ENCODE measurements at places on chromosomes 13 and 19.

- no peaks in the 10 kb centered on the region for H3K36me3 ChIP-seq
- H3K4me1 ChIP-seq: no peaks in the 10 kb centered on the region
- H3K4me3 ChIP-seq: no peak overlapping the region
- H3K27me3 ChIP-seq: no peaks in the 10 kb centered on the region
- DNase-seq: no peak
These were observed 16.4 kb upstream of the ZNF14 start for GRCh38 chr19:19749117-19749907.

DNA sequence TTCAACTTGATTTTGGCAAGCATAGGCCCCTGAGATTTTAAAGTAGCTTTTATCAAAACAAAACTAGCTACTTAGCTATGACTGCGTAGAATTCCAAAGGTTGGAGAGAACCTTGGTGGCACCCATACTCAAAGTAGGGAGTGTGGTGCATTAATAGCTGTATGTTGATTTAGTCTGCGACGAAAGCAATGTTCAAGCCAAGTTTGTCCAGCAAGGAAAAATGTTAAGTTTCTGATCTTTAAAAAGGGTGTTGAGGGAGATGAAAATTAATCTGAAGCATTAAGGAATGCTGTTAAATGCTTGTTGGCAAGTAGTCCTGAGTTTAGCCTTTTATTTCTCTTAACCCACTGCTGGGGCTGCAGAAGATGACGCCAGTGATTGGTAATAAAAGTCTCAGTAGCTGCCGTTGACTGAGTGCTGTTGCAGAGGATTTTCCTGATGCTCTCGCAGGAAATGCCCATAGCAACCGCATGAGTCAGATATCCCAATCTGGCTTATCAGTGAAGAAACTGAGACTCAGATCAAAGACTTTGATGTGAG is 75.9 kb upstream of the RNF113B start:
- DNase-seq: no peak
- H3K27ac ChIP-seq: no peak overlapping the region
- H3K4me1 ChIP-seq: no peaks in the 10 kb centered on the region
- H3K36me3 ChIP-seq: no peaks in the 10 kb centered on the region

DNA sequence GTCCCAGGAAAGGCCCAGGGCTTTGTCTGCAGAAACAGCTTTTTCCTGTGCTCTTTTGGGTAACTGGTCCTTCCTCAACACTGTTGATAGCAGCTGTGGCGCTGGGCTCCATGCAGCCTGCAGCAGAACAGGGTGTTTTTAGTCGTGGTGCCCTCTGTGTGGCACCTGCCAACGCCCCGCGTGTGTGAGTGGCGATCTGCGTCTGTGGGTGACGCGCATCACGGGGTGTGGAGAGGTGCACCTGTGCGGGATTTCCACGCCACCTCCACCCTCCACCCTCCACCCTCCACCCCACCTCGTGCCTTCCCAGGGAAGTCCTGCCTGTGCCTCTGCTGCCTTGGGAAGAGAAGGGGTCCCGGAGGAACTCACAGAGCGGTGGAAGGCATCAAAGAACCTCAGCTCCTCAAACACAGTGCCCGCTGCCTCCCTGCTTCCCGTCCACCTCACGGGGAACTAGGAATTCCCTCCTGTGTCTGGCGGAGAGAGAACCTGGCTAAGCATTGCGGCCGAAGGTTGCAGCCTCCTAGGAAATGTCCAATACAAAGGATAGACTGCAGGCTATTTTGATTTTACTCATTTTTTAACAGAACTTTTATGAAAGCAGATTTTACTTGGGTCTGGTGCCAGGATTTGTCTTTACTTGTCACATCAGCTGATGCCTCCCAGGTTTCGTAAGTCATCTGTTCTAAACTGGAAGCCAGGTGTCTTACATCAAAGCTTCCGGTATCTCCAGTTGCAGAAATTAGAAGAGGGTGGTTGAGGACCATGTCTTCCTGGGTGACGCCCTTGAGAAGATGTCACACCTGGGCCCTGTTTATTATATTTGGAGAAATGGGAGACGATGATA is 84.0 kb downstream of the ATP11A start:
- H3K27ac ChIP-seq: no peak overlapping the region
- H3K36me3 ChIP-seq: no peaks in the 10 kb centered on the region
- H3K27me3 ChIP-seq: no peaks in the 10 kb centered on the region
- H3K4me3 ChIP-seq: no peak overlapping the region
- H3K4me1 ChIP-seq: peaks cover 9% of the 10 kb centered on the region

DNA sequence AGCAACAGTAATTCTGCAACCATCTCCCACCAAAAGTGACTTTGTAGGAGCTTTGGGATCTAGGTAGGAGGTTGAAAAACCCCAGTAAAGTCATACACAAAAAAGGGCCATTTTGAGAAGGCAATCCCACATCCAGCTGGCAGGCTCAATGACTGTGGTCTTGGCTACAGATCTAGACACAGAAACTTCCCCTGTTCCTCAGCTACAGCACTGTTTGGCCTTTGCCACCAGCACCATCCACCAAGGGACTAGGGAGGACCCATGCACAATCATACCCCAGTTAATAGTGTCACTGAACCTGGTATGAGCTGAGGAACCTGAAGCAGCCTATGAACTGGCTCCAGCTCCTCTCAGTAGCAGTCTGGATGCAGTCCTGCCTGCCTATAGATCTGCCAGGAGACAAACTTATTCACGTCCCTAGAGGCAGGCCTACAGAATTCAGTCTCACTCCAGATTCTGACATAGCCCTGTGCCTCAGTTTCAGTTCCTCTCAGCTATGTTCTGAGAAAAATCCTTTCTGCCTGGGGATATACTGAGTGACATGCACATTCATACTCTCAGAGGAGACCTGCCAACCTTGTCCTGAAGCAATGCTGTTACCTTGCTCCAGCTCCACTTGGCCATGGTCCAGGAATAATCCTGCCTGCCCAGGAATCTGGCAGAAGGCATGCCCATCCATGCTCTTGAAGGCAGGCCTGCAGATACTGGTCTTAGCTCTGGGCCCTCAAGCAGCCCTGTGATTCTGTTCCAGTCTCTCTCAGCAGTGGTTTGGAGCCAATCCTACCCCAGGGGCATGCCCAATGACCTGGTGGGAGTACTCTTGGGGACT is 2048.3 kb upstream of the PCDH20 start:
- no peak overlapping the region for H3K27ac ChIP-seq
- H3K36me3 ChIP-seq: no peaks in the 10 kb centered on the region
- H3K4me3 ChIP-seq: no peak overlapping the region
- DNase-seq: no peak
- H3K27me3 ChIP-seq: no peaks in the 10 kb centered on the region

DNA sequence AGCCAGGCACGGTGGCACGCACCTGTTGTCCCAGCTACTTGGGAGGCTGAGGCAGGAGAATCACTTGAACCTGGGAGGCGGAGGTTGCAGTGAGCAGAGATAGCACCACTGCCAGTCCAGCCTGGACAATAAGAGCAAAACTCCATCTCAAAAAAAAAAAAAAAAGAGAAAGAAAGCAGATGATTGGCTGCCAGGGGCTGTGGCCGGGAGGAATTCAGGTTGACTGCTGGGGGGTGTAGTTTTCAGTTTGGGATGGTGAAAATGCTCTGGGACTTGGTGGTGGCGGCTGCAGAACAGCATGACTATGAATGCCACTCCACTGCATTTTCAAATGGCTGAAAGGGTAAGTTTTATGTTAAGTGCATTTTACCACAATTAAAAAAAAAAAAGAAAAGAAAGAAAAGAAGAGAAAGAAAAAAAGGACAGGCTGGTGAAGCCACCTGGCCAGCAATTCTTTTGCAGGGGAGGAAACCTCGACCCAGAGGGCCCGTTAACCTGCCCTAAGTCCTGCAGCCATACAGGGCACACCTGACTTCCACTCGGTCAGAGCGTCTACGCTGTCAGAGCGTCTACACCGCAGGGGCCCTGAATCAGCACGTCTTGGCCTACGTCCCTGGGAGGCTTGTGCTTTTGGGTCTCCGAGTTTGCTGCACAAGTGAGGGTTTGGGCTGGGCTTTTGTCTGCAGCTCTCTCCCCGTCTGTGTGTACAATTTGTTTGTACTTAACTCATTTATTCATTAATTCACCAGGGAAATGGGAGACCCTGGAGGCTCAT is 3.6 kb downstream of the ISOC2 start:
- H3K27me3 ChIP-seq: peaks cover 14% of the 10 kb centered on the region
- DNase-seq: no peak
- H3K4me3 ChIP-seq: no peak overlapping the region
- H3K27ac ChIP-seq: no peak overlapping the region

- H3K27me3 ChIP-seq: peaks cover 45% of the 10 kb centered on the region
- no peaks in the 10 kb centered on the region for H3K36me3 ChIP-seq
- H3K4me1 ChIP-seq: peaks cover 9% of the 10 kb centered on the region
- no peak for DNase-seq
These were observed 324 bp upstream of the FBXO17 start for GRCh38 chr19:38975861-38976271.

GRCh38 chr19:15197942-15198341 is 2.9 kb downstream of the NOTCH3 start:
- no peak for DNase-seq
- H3K4me1 ChIP-seq: peaks cover 9% of the 10 kb centered on the region
- H3K27me3 ChIP-seq: peaks cover 79% of the 10 kb centered on the region
- no peak overlapping the region for H3K27ac ChIP-seq

DNA sequence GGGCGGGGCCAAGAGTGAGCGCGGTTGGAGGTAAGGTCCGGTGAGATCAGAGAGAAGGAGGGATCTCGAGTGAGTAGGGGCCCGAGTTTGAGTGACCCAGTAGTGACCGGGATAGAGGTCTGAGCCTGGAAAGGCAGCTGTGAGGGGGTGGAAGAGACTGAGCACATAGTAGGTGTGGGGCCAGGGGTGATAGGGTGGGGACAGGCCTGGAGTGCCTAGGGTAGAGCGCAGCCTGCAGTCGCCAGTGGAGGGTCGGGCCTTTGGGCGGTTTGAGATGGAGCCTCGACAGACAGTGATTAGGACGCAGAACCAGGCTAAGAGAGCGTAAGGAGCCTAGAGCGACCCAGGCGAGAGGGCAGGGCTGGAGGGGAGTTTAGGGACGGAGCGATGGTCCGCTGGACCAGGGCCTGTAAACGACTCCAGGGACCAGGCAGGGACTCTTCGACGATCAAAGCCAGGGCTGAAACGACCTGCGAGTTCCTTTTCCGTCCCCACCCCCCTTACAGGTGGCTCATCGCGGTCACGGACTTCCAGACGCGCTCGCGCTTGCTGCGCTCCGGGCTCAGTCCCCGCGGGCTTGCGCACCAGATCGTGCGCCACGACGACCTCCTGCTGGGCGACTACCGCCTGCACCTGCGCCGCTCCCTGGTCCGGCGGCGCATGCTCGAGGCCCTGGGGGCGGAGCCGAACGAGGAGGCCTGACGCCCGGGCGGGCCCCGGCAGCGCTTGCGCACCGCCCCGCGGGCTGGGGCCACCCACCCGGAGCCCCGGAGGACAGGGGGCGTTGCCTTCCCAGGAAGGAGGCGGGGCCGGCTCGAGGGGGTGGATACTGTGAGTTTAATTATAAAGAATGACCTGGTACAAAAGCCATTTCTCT is 9.4 kb downstream of the C19orf81 start:
- peak; percentile 92 for DNase-seq
- peaks cover 17% of the 10 kb centered on the region for H3K4me1 ChIP-seq
- peak overlapping the region; percentile 95 for H3K27ac ChIP-seq

- no peak overlapping the region for H3K27ac ChIP-seq
- no peaks in the 10 kb centered on the region for H3K36me3 ChIP-seq
- H3K4me1 ChIP-seq: no peaks in the 10 kb centered on the region
- H3K4me3 ChIP-seq: no peak overlapping the region
These were observed 1.1 kb downstream of the SULT2A1 start for GRCh38 chr19:47885067-47885463.

DNA sequence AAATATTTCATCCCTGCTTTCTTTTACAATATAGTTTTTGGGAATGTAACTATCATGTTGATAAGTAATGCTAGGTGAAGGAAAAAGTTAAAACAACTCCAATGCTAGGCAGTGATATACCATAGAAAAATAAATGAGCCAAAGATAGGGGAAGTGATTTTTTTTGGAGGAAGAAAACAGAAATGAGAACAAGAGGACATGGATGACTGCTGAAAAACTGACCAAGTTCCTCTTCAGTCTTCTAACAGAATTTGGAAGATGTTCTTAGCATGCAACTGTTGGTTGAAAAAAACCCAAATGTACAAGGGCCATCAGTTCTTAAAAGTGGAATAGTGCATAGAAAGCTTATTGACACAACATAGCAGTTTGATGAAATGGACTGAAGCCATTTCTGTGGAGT is 262.5 kb upstream of the STARD13 start:
- no peak for DNase-seq
- H3K27me3 ChIP-seq: no peaks in the 10 kb centered on the region
- H3K36me3 ChIP-seq: peaks cover 4% of the 10 kb centered on the region
- no peak overlapping the region for H3K4me3 ChIP-seq
- peaks cover 24% of the 10 kb centered on the region for H3K4me1 ChIP-seq

GRCh38 chr19:1211494-1212234 is 6.1 kb downstream of the STK11 start:
- peaks cover 33% of the 10 kb centered on the region for H3K36me3 ChIP-seq
- H3K4me3 ChIP-seq: no peak overlapping the region
- H3K27me3 ChIP-seq: no peaks in the 10 kb centered on the region
- H3K4me1 ChIP-seq: peaks cover 32% of the 10 kb centered on the region
- no peak for DNase-seq

GRCh38 chr13:85651440-85651839 is 147.8 kb downstream of the SLITRK6 start:
- H3K27ac ChIP-seq: no peak overlapping the region
- no peaks in the 10 kb centered on the region for H3K36me3 ChIP-seq
- H3K4me1 ChIP-seq: no peaks in the 10 kb centered on the region
- DNase-seq: no peak

DNA sequence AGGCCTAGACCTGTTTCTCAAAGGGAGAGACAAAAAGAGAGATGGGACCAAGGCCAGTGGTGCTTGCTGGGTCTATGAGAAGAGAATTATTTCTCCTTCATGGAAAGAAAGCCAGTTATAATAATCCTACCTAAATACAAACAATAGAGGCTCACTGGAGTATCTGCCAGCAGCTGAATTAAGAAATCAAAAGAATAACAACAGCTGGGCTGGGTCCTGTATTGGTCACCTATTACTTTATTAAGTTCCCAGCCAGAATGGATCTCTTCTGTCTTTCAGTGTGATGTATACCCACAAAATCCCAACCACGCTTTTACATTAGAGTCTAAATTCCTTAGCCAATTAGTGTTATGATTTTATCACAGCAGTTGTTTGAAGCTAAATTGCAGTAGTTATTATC is 297.8 kb upstream of the DACH1 start:
- H3K4me3 ChIP-seq: no peak overlapping the region
- H3K27ac ChIP-seq: no peak overlapping the region
- no peaks in the 10 kb centered on the region for H3K27me3 ChIP-seq
- H3K36me3 ChIP-seq: no peaks in the 10 kb centered on the region
- no peak for DNase-seq

- H3K4me1 ChIP-seq: no peaks in the 10 kb centered on the region
- H3K36me3 ChIP-seq: peaks cover 37% of the 10 kb centered on the region
- H3K27ac ChIP-seq: no peak overlapping the region
- H3K4me3 ChIP-seq: no peak overlapping the region
- no peak for DNase-seq
These were observed 17.3 kb downstream of the C13orf46 start for GRCh38 chr13:113956571-113956970.

Measured in activated naive CD8-positive, alpha-beta T cell treated with anti-CD3 and anti-CD28 coated beads for 36 hours (primary cell).